ENCODE measurements at places on chromosomes 11 and 22. TPM values are rescaled to one million over a fixed set of nuclear protein-coding genes. Genes with fewer than 3 reads are reported as not detected.

- DNase-seq: no peak
Measured at GRCh38 chr11:78607696-78608095, 33.0 kb upstream of the NARS2 start.

Gene GSTT2
- not detected for total RNA-seq

Gene VPREB1
- not detected for total RNA-seq

DNA sequence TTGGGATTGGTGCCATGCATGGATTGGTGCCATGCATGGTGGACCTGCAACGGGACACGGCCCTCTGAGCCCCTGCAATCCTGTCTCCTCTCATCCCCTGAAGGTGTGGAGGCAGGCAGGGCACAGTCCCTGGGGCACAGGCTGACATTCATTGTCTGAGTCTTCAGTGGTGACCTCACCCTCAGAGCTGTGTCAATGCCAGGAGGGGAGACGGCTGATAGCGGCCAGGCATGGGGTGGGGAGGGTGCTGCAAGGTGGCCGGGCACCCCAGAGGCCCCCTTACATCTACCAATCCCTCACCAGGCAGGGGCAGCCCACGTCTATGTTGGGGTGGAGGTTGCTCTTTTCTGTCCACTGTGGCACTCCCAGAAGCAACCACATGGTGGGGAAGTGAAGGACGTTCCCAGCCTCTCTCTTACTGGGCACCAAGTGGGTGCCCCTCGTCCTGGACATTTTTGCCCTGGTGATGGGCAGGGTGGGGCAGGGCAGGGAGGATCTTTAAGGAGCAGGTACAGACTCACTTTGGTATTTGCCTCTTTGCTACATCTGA, 47.6 kb downstream of the NECTIN1 start:
- no peak for DNase-seq

Gene SCN4B
- total RNA-seq: not detected

GRCh38 chr22:47107431-47107830, 345.0 kb downstream of the TBC1D22A start:
- DNase-seq: no peak

GRCh38 chr22:21939461-21939913, 13.2 kb downstream of the PPM1F start:
- no peak for DNase-seq

Gene KRTAP5-8
- total RNA-seq: 0.17 TPM

DNA sequence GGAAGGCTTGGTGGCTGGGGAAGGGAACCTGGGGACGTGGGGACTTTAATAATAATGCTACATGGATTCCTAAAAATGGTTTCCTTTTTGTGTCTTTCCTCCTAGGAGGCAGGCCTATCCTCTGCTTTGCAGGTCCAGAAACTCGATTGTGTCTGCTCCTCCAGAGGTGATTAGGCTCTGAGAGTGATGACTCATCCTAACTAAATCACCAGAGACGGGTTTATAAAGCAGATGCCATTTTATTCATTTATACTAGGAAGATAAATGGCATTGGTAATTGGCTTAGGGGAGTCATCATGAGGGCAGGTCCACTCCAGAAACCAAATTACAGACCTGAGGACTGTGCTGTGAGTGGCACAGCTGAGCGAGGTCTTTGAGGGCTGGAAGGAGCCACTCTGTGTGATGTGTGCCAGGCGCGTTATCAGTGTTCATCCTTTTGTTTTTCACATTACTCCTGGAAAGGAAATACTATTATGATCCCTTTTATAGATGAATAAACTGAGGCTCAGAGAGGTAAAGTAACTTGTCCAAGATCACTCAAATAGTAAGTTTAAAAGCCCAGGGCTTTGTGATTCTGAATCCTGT, 7.1 kb downstream of the NLRX1 start:
- no peak for DNase-seq

Measured in activated CD4-positive, alpha-beta T cell treated with anti-CD3 and anti-CD28 coated beads, Interleukin-2, amount 10 ng/mL, durations not matched to agents 7 days and 5 days (primary cell).